ENCODE measurements at places on chromosomes 2 and 18.

GRCh38 chr2:28084564-28084963, 194.0 kb downstream of the BABAM2 start:
- DNase-seq, result no peak

DNA sequence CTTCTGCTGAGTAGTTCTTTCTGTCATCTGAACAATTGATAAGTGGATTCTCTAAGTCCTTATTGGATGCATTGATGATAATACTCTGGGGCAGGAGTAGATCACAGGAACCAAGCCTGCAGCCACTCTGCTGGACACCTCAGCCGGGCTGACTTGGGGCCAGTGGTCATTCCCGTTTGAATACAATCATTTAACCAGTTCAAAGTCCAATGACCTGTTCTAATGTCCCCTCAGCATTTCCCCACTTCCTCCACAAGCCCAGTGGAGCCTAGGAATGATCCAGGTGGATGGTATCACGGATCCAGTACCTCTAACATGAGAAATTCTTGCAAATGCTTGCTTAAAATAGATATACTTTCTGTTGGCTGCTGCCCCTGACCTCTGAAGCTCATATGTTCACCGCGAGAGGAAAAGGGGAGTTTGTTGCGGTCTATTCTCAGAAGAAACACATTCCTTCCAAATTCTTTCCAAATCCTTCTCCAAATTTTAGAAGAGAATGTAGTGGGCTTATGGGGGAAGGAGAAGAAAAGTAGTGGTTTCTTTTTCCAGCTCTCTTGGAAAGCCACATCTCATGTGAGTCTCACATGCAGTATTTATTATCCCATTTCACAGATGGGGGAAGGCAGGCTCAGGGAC, 170.9 kb downstream of the INHBB start:
- DNase-seq, result no peak

GRCh38 chr2:98269274-98269673, 77.0 kb upstream of the CNGA3 start:
- DNase-seq, result no peak

GRCh38 chr18:26928670-26929313, 63.3 kb upstream of the AQP4 start:
- DNase-seq, result no peak

- DNase-seq, result no peak
Observed at GRCh38 chr2:23503097-23503496, 118.1 kb downstream of the KLHL29 start.

DNA sequence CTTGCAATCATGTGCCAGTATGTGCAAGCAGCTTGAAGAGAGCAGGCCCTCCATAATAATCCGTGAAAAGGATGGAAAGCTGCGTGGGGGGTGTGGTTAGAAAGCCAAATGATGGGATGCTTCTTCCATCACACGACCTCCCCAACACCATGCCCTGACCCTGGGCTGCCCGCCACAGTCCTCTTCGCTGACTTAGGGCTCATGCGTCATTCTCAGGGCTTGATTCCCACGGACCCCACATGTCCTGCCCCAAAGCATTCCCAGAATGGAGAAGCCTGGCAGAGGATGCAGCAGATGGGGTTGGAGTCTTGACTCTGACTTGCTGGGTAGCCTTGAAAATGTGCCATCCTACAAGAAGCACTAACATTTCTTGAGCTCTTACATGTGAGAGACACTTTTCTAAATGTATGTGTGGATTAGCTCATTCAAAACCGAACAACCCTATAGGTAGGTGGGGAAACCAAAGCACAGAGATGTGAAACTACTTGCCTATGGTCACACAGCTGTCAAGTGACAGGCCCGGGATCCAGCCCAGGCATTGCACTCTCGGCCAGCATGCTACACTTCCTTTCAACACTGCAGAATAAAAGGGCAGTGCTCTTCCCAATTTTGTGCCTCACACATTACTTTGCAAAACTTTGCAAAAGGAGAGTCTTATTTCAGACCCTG, 3.7 kb downstream of the TNS1 start:
- DNase-seq, result no peak

- no peak for DNase-seq
Observed at GRCh38 chr18:8800876-8801262, 95.5 kb downstream of the MTCL1 start.

GRCh38 chr18:41940506-41941215, 14.4 kb upstream of the PIK3C3 start:
- DNase-seq, result peak; percentile 41

DNA sequence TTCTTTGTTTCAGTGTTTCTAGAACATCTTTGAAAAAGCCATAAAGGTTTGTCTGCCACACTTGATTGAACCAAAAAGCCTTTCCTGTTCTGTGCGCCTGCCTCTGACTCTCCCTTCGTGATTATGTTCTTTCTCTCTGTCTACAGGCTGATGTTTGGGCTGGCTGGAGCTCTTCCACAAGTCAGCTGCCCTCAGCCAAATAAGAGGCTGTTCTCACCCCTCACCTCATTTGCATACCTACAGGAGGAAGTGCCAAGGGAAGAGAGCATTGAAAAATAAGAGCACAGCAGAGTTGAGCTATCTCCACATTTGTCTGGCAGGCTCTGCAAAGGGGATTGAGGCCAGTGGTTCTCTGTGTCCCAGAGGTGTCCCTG, 15.8 kb downstream of the INPP5D start:
- DNase-seq, result no peak

DNA sequence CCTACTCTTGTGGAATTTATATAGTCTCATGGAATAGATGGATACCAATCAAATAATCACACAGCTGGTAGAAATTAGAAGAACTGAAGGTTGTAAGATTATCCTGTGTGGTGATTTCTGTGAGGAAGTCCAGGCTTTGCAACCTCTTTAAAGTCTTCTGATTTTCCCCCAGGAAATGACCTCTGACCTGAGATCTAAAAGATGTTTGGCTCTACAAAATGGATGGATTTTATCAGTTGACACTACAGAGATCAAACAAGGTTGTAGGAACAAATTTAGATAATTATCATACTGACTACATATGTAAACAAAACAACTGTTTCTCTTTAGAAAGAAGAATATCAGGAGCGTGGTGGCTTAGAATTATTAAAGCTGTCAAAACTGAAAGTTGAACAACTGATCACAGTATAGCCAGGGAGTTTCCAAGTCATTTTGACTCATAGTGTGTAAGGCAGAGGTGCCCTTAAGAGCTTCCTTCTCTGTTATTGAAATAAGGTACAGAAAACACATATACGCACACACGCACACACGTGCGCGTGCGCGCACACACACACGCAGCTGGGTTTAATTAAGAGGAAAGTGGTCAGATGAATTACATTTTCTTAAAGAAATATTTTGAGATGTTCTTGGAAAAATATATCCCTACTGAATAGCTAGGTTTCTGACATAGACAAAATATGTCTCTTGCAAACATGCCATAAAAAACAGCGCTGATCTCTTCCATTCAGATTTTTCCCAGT, 35.5 kb upstream of the PELI1 start:
- no peak for DNase-seq

- DNase-seq, result no peak
Observed at GRCh38 chr18:10727477-10727876, 201.7 kb downstream of the NAPG start.

GRCh38 chr18:57748770-57749603, 54.1 kb downstream of the ATP8B1 start:
- no peak for DNase-seq

DNA sequence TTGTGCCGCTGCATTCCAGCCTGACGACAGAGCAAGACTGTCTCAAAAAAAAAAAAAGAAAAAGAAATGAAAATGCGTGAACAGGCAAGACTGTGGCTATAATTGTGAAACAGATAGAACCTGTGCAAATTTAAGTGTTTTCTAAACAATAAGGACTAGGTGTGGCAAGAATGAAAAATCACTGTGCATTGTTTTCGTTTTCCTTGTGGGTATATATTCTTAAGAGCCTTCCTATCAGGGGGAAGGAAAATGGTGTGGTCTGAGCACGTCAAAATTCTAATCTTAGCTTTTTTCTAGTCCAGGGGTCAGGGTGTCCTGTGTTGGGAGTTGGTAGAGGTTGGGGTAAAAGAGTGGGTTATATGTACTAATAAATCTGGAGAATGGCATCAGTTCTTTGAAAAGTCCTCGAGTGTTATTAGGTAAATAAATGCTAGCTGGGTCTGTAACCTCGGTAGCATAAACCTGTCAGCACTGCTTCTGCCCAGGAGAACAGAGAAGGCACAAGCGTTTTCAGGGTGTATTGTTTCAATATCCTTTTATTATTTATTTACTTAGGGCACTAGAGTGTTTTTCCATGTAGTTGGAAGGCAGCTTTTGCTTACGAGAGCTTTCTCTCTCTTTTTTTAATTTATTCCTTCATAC, 11.6 kb downstream of the ATP6V1C2 start:
- no peak for DNase-seq

DNA sequence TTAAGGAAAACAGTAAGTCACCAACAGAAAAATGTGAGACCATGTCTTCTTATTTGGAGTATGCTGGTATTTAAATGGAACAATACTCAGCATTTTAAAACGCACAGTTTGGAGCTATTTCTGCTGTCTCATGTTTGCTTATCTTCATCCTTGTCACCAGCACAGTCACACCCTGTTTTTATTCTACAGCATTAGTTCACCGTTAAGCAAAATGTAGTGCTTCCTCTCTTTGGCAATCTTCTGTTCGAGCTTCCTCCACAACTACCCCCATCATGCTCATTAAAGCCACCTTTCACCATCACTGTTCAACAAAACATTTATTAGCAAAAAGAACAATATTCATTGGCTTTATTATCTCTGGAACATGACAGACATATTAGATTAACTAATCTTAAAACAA, 64.0 kb downstream of the SLC40A1 start:
- no peak for DNase-seq

GRCh38 chr2:170716851-170717598, 1.9 kb downstream of the SP5 start:
- DNase-seq, result peak; percentile 83

GRCh38 chr2:108632332-108633160, 86.7 kb upstream of the RANBP2 start:
- no peak for DNase-seq

GRCh38 chr2:187775196-187775595, 221.0 kb upstream of the TFPI start:
- no peak for DNase-seq

DNA sequence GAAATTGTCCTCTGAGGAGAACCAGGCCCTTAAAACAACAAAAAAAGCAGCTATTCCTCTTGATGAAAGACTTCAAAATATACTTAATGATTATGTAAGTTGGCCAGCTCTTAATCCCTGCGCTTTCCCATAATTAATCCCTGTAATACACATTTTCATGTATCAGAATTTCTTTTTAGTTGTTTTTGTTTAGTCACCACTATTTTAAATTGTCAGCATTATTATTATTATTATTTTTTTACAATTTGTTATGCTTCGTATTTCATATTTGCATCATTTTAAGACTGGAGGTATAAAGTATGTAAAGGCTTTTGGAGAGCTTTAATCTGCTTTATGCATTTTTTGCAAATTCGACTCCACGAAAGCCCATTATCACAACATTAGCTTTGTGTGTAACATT, 152.9 kb downstream of the ACOXL start:
- no peak for DNase-seq

GRCh38 chr2:98484121-98484557, 39.5 kb downstream of the INPP4A start:
- DNase-seq, result no peak

- peak; percentile 2 for DNase-seq
Observed at GRCh38 chr2:25494616-25495015, 152.9 kb upstream of the DNMT3A start.

DNA sequence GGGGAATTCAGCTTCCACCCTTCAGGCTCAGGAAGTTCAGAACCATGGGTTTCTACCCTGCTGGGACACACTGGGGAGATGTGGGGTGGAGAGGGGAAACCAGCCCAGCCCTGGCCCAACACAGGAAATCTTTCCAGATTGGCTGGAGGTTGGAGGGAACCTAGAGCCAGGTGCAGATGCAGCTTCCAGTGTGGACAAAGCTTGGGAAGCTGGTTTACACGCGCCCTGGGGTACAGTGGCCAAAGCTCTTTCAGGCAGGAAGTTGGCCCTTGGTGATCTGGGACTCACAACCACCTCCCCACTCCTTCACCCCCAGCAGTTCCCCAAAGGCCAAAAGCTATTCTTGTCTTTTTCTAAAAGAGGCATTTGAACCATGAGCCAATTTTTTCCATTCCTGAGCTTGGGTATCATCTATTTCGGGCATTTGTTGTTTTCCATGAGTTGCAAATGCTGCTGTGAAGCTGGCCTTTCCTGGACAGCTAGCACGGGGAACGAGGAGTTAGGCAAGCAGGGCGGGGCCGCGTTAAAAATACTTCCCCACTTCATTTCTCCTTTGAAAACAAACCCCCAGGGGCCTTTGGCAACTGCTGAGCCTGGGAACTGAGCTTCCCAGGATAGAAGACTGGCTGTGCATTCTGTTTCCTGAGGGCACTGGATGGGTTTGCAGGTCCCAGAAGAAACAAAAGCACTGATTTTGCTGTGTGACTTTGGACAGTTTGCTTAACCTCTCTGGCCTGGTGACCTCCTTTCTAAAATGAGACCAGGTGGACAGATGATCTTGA, 3.1 kb upstream of the ARID5A start:
- DNase-seq, result no peak

GRCh38 chr2:38975042-38975441, 85.4 kb downstream of the ARHGEF33 start:
- no peak for DNase-seq

GRCh38 chr2:222613715-222614331, 42.1 kb downstream of the FARSB start:
- no peak for DNase-seq

- DNase-seq, result peak; percentile 21
Observed at GRCh38 chr2:209208211-209208610, 215.6 kb upstream of the MAP2 start.

All from H1 (cell line).